ENCODE measurements at places on chromosomes 11 and 22.

GRCh38 chr11:129620237-129621104, 195.2 kb upstream of the TMEM45B start:
- DNase-seq = no peak
- no peak overlapping the region for H3K27ac ChIP-seq
- H3K4me1 ChIP-seq = no peaks in the 10 kb centered on the region
- peaks cover 5% of the 10 kb centered on the region for H3K27me3 ChIP-seq
- no peak overlapping the region for H3K4me3 ChIP-seq

- peaks cover 31% of the 10 kb centered on the region for H3K4me1 ChIP-seq
- no peaks in the 10 kb centered on the region for H3K36me3 ChIP-seq
- H3K27me3 ChIP-seq = peaks cover 5% of the 10 kb centered on the region
- DNase-seq = no peak
- no peak overlapping the region for H3K4me3 ChIP-seq
Measured at GRCh38 chr11:72616655-72617054, 57.6 kb downstream of the PDE2A start.

DNA sequence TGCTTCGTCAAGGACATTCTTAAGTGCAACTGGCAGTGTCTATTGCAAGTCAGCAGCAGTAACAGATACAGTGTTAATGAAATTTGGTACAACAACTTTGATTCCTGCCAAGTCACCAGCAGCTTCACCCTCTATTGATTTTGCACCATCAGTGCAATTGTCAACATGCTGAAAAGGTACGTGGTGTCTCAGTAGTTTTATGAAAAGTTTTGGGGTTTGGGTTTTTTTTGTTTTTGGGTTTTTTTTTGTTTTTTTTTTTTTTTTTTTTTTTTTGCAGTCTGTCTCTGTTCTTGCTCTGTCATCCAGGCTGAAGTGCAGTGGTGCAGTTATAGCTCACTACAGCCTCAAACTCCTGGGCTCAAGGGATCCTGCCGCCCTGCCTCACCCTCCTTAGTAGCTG, 19.1 kb upstream of the GRIK4 start:
- H3K4me1 ChIP-seq = no peaks in the 10 kb centered on the region
- no peak overlapping the region for H3K4me3 ChIP-seq
- no peaks in the 10 kb centered on the region for H3K36me3 ChIP-seq
- no peak for DNase-seq
- no peak overlapping the region for H3K27ac ChIP-seq

GRCh38 chr22:23274891-23275694, 94.8 kb downstream of the BCR start:
- H3K4me3 ChIP-seq = no peak overlapping the region
- peaks cover 34% of the 10 kb centered on the region for H3K4me1 ChIP-seq
- H3K27ac ChIP-seq = no peak overlapping the region

DNA sequence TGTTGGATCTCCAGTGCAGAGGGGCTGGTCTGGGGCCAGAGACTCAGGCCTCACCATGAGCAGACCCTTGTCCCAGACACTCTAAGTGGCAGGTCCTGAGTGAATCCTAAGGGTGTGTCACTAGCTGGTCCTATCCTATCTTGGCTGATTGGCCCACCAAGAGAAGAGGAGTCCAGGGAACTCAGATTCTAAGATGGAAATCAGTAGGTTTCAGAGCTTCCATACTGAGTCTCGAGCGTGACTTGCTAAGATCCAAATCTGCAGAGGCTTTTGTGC, 10.9 kb downstream of the POU2AF1 start:
- no peak for DNase-seq
- H3K27ac ChIP-seq = peak overlapping the region; percentile 98
- H3K27me3 ChIP-seq = no peaks in the 10 kb centered on the region

DNA sequence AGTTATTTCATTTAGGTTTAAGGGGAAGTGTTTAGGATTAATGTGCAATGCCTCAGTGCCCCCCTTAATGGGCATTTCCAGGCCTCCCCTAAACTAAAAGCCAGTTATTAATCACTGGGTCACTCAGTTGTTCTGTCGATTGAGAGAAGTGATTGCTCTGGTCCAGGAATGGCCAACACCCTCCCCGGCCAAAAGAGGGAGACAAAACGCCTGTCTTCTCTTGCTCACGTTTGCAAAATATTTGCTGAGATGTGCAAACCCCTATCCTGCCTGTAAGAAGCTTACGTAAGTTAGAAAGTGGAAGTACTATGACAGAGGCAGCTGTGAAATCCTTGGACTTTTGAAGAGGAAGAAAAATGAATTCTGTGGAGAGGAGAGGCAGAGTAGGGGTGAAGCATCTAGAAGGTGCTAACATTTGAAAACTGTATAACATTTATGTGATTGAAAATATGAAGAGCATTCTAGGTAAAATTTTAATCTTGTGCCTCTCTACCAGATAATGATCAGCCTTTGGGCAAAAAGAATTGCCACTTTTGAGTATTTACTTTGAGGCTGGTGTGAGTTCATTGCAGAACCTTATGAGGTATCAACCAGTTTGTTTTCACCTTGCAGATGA, 37.7 kb downstream of the NTM start:
- H3K27ac ChIP-seq = no peak overlapping the region
- H3K36me3 ChIP-seq = no peaks in the 10 kb centered on the region
- H3K27me3 ChIP-seq = peaks cover 1% of the 10 kb centered on the region

DNA sequence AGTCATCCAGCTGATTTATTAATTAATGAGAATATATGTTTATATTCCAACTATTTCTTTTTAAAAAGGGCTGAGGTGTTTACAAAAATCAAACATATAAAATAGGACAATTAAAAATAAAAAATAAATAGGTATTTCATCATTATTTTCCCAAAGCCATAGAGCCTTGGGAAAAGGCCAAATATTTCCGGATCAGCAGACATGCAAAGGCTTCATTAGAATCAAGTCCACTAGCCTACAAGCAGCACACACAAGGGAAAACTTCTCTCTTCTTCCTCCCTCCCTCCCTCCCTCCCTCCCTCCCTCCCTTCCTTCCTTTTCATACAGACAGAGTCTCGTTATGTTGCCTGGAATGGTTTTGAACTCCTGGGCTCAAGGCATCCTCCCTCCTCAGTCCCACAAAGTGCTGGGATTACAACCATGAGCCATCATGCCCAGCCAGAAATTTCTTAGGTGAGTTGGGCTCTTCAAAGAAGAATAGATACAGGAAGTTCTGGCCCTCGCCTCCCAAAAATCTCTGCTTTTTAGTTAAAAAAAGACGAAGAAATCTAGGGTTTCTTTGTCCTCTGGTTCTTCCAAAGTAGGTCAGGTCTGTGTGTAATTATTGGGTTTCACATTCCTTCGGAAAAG, 121.2 kb downstream of the SIK3 start:
- DNase-seq = no peak
- no peak overlapping the region for H3K27ac ChIP-seq
- H3K36me3 ChIP-seq = peaks cover 8% of the 10 kb centered on the region

GRCh38 chr11:2203440-2204259, 32.0 kb upstream of the TH start:
- no peak overlapping the region for H3K27ac ChIP-seq
- H3K36me3 ChIP-seq = no peaks in the 10 kb centered on the region
- no peaks in the 10 kb centered on the region for H3K4me1 ChIP-seq
- no peak overlapping the region for H3K4me3 ChIP-seq

DNA sequence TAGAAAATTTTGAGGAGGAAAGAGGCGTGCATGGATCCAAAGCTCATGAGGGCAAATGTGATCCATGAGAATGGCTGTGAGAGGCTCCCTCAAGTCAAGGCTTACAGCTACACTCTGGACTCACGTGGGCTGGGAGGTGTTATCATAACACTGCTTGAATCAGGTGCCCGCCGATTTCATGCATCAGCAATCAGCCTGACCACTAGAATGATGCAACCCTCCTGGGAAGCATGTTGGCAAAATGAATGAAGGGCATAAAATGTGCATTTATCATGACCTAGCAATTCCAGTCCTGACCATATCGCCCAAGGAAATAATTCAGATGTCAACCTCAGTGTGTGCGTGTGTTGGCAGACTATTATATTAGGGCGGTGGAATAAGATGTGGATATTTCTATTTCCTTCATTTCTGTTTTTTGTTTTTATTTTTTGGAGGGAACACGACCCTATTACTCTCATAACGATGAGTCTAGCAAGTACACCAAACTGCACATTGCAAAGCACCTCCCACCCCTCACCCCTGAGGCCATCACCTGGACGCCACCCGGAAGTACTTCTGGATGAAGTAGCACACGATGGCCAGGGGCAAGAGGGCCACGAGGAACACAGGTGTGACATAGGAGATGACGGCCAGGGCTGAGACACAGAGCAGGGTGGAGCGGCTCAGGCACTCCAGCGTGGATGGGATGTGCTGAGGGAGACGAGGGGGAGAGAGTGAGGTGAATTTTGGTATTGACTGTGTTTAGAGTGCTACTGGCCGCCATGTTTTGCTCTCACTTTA, 15.7 kb upstream of the KCNJ11 start:
- no peaks in the 10 kb centered on the region for H3K36me3 ChIP-seq
- no peak overlapping the region for H3K4me3 ChIP-seq
- DNase-seq = no peak
- peaks cover 16% of the 10 kb centered on the region for H3K4me1 ChIP-seq

- H3K4me3 ChIP-seq = no peak overlapping the region
- no peaks in the 10 kb centered on the region for H3K4me1 ChIP-seq
- H3K36me3 ChIP-seq = no peaks in the 10 kb centered on the region
- no peaks in the 10 kb centered on the region for H3K27me3 ChIP-seq
Measured at GRCh38 chr11:121754598-121754997, 301.8 kb upstream of the SORL1-AS1 start.

- peaks cover 8% of the 10 kb centered on the region for H3K4me1 ChIP-seq
- H3K36me3 ChIP-seq = no peaks in the 10 kb centered on the region
- no peak for DNase-seq
- H3K27me3 ChIP-seq = peaks cover 2% of the 10 kb centered on the region
- H3K27ac ChIP-seq = no peak overlapping the region
Measured at GRCh38 chr11:47111318-47111804, 65.3 kb downstream of the ARFGAP2 start.

DNA sequence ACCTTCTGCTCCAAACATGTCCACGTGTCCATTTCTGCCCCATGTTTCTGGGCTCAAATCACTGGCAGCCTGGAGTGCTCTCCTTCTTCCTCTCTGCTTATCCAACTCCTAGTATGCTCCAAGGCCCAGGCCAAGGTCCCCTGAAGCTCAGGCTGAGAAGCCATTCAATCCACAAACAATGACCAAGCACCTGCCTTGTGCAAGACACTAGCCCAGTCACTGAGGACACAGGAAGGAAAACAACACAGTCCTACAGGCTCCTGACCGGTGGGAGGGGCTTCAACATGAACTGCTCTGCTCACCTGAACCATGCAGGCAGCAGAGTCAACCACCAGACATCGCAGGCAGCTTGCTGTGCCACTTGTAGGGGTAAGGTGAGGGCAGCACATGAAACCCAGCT, 93.6 kb downstream of the RPL27A start:
- H3K4me3 ChIP-seq = no peak overlapping the region
- H3K27ac ChIP-seq = no peak overlapping the region
- no peak for DNase-seq
- H3K36me3 ChIP-seq = no peaks in the 10 kb centered on the region
- peaks cover 2% of the 10 kb centered on the region for H3K4me1 ChIP-seq
- peaks cover 7% of the 10 kb centered on the region for H3K27me3 ChIP-seq

DNA sequence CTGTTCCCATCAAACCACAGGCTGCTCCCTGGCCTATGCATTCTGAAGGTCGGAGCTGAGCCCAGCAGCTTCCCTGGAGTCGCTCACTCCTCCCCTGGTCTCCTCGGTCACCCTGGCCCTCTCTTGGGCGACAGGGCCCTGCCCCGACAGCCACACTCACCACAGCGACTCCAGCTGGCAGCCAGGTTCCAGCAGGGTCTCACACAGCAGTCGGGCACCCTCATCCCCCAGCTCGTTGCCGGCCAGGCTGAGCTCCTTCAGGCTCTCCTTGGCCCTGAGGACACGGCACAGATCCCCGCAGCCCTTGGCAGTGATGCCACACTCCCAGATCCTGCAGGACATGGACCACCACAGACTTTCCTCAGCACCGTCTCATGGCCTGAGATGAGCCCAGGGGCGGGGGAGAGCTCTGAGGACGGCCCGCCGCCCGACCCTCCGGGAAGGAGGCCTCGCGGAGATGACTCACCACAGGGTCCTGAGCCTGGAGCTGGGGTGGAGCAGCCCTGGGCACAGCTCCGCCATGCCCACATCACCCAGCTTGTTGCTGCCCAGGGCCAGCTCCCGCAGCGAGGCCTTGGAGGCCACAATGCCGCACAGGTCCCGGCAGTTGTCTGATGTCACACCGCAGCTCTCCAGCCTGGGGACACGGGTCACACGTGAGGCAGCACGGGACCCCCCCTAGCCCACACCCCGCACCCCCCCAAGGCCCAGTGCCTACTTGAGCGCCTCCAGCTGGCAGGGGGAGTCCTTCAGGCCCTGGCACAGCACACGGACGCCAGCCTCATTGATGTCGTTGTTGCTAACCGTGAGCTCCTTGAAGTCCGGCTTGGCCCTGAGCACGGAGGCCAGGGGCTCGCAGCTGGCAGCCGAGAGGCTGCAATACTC, 8.5 kb downstream of the RNH1 start:
- peaks cover 58% of the 10 kb centered on the region for H3K36me3 ChIP-seq
- DNase-seq = no peak
- H3K4me1 ChIP-seq = peaks cover 16% of the 10 kb centered on the region

DNA sequence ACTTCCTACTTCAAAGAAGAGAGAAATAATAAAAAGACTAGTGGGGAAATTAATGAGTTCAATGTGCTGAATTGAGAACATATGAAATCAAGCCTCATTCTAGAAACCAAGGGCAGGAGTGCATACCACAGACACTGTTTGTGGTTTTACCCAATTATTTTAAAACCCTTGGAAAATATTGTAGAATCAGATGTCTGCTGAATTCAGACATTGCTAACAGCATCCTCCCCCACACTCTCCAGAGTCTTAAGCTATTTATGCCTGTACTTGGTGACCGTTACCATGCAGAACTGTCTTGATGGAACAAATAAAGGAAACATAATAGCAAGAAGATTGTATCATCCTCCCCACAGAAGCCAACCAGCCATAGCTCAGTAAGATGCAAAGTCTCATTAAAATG, 850.1 kb downstream of the NTM start:
- no peak overlapping the region for H3K4me3 ChIP-seq
- H3K27me3 ChIP-seq = no peaks in the 10 kb centered on the region
- no peak overlapping the region for H3K27ac ChIP-seq
- no peak for DNase-seq

DNA sequence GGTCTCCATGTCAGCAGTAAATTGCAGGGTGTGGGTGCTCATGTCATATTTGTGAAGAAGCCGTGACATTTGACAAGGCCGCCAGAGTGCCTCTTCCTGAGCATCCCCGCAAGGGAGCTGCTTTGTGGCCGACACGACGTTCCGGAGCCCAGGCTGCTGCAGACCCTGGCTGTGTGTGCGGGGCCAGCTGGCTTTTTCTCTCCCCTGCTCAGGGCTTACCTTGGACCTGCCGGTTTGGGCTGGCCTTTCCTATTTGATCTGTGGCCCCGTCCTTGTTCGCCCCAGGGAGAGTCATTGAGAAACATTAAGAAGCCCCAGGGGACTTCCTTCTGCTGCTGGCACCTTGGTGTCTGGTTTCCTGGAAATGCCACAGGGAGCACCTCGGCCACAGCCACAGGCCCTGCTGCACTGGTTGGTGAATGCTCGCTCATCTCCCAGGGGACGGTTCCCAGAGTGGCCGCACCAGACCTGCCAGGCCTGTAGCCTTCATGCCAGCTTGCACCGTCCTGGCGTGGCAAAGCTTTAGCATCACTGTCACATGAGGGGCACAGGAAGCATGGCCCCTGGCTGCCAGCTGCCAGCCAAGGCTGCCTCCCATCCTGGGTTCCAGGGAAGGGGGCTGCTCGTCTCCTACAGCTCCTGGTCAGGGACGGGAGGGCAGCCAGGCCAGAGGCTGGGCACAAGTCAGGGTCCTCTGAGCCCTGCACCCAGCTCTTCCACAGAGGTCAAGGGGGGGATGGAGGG, 5.4 kb downstream of the GRK2 start:
- peak; percentile 57 for DNase-seq
- peak overlapping the region; percentile 98 for H3K27ac ChIP-seq
- peaks cover 95% of the 10 kb centered on the region for H3K4me1 ChIP-seq
- H3K36me3 ChIP-seq = peaks cover 50% of the 10 kb centered on the region
- H3K4me3 ChIP-seq = peak overlapping the region; percentile 92

Measured in activated B cell treated with CpG ODN at 0.5 μM for 24 hours (primary cell).